ENCODE measurements at places on chromosomes 1 and 21.
A peak's percentile ranks its signal among the peaks of the same experiment; 100 is the strongest.

DNA sequence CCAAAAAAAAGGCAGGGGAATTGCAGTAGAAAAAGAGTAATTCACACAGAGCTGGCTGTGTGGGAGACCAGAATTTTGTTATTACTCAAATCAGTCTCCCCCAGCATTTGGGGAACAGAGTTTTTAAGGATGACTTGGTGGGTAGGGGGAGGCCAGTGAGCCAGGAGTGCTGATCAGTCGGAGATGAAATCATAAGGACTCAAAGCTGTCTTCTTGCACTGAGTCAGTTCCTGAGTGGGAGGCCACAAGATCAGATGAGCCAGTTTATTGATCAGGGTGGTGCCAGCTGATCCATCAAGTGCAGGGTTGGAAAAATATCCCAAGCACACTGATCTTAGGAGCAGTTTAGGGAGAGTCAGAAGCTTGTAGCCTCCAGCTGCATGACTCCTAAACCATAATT, 23.7 kb upstream of the EDARADD start:
- no peak for DNase-seq

- DNase-seq, result no peak
These were observed 91.5 kb upstream of the GCLM start for GRCh38 chr1:94000510-94001282.

DNA sequence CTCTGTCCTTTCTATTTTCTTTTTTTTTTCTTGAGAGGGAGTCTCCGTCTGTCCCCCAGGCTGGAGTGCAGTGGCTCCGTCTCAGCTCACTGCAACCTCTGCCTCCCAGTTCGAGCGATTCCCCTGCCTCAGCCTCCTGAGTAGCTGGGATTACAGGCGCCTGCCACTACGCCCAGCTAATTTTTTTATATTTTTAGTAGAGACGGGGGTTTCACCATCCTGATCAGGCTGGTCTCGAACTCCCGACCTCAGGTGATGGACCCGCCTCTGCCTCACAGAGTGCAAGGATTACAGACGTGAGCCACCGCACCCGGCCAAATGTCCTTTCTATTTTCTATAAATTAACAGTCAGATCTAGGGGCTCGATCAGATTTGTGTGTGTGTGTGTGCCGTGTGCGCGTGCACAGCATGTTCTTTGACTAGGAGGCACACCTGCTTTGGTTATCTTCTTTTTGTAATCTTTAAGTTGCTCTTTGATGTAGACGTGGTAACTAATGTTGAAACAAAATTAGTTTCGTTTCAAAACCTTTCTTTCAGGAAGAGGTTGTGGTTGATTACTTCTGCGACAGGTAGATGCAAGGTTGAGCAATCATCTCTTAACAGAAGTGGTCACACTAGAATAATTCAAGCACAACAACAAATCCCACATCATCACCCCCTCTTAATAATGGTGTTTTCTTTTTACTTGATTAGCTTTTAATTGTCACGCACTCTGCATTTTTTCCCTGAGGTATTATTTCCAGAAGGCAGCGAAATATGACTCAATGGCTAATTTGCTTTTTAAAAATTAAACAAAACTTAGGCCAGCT, 779 bp upstream of the DEGS1 start:
- no peak for DNase-seq

- peak; percentile 74 for DNase-seq
These were observed 4.1 kb upstream of the TFAP2E start for GRCh38 chr1:35568975-35569395.

DNA sequence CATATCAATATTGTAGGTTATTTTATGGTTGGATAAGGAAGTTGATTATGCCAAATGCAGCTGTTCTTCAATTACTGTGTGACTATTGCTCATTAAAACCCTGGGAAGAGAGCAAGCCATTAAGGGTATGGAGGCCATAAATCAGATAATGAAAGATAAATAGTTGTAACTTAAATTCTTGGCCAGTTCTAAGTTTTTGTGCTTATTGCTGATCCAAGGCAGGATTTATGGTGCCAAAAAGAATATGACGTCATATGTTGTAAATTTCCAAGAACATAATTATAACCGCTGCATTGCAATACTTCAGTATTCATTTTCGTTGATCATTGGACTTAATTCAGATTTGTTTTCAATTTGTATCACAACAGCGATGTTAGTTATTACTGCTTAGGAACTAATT, 211.6 kb downstream of the LRRC40 start:
- DNase-seq, result peak; percentile 14

GRCh38 chr1:19328486-19328885, 16.4 kb downstream of the SLC66A1 start:
- no peak for DNase-seq

DNA sequence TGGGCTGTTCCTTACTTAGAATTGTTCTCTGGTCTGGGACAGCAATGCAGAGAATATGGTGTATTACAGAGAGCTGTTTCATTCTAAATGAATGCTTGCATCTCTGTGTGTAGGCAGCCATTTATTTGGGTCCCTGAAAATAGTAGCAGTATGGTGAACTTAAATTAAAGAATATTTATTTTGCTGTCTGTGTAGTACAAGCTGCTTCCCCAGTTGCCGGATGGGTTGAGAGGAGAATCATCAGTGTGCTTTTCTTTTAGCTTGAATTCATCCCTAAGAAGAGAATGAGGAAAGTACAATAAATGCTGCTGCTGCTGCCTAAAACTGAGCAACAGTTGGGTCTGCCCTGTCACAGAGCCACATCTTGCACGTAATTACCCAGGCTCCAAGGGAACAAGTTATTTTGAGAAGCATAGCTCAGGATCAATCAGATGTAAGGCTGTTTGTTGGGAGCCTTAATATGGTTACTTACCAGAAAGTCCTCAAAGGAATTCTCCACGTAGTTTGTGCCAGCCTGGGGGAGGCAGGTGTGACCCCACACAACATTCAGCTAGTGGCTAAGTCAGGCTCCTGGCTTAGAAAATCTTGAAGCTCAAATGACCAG, 16.6 kb downstream of the ACTN2 start:
- DNase-seq, result peak; percentile 37

DNA sequence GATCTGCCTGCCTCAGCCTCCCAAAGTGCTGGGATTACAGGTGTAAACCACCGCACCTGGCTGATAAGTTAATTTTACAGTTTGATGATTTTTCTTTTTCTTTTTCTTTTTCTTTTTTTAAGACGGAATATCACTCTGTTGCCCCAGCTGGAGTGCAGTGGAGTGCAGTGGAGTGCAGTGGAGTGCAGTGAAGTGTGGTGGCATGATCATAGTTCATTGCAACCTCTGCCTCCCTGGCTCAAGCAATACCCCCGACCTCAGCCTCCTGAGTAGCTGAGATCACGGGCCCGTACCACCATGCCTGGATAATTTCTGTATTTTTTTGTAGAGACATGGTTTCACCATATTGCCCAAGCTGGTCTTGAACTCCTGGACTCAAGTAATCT, 84.4 kb upstream of the CXADR start:
- DNase-seq, result no peak

DNA sequence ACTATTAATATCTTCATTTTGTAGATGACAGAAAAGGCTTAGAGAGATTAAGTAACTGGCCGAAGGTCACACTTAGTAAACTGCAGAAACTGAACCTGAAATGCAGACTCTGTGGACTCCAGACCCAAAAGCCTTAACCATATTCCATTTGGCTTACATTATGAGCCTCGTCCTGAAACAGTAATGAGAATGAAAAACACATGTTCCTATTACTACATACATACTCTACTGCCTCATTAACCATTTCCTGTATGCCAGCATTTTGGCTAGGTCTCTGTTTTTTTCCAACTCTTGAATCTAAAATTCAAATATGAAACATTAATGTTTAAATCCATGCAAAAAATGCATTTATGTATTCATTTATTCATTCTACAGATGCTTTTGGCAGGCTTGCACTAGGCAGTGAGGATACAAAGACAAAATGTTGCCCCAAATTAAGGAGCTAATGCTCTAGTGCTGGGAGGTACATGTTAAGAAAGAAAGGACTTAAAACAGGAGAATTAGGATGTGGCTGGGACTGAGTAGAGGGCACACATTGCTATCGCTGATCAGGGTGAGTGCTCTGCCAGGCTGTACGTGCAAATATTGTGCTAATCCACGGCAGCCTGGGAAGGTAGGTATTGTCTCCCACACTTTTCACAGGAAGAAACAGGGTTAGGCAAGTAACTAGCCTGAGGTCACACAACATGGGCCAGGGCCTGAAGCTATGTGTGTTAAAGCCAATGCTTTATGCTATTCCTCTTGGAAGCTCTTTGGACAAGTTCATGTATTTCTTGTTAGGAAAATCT, 14.0 kb downstream of the DEGS1 start:
- no peak for DNase-seq

GRCh38 chr1:22780696-22781095, 70.1 kb downstream of the EPHB2 start:
- peak; percentile 61 for DNase-seq

DNA sequence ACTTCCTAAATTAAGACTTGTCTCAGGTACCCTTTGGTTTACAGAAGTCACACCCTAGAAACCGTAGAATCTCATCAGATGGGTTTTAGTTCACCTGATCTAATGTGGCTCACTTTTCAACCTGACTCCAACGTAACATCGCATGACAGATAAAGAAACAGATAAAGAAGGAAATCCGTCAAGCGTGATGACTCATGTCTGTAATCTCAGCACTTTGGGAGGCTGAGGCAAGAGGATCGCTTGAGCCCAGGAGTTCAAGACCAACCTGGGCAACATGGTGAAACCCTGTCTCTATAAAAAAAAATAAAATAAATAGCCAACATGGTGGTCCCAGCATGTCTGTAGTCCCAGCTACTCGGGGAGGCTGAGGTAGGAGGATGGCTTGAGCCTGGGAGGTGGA, 97.3 kb downstream of the SPSB1 start:
- no peak for DNase-seq

GRCh38 chr1:110471131-110471530, 20.2 kb downstream of the PROK1 start:
- no peak for DNase-seq

DNA sequence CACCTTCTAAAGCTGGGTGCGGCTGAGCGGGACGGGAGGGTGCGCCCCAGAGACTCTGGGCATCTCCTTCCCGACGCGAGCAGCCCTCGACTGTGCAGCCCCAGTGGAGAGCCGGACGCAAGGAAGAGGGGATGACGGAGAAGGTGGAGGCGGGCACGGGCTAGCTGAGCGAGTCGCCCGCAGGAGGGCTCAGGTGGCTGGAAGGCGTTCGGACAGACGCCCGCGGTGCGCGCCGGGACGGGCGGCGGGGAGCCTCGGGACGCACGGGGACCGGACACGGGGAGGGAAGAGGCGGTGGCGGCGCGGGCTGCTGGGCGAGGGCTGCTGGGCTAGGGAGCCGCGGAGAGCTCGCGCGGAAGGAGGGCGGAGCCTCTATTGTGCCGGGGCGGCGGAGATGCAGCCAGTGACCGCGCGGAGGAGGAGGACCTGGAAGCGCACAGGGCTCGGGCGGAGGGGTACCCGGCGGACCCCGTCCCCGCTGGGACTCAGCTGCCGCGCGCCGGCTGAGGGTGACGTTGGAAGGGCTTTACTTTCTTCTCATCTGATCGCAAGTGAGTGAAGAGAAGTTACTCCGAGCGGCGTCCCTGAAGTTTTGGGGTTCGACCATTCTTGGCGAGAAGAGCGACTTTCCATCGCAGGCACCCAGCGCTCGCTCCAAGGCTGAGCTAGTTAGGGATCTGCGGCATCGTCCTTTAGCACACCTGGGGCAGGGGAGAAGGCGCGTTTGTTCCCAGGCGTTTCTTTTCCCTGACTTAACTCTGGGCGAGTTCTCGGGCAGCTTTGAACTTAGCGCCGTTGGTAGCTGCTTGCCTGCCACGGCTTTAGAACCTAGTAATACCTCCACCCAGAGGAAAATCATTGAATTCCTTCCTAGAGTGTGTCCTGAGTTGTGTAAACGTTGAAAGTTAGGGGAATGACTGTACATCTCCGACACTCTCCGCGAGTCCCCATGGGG, at the start of gene OLFML2B:
Gene OLFML2B, minus strand, starts transcription at position 323 of the 955 bp plus-strand sequence. CDS start 439 bp downstream, outside the sequence.
- peak; percentile 83 for DNase-seq

DNA sequence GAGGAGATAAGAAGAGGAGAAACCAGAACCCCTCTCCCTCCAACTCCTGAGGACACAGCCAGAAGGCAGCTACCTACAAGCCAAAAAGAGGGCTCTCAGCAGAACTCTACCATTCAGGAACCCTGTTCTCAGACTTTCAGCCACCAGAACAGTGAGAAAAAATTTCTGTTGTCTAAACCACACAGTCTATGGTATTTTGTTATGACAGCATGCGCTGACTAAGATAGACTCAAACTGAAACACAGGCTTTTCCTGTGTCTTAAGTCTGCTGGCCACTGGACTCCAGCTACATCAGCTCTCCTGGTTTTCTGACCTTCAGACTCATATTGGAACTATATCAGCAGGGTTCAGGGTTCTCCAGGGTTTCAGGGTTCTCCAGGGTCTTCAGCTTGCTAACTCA, 126.5 kb upstream of the TNFSF4 start:
- DNase-seq, result peak; percentile 20

DNA sequence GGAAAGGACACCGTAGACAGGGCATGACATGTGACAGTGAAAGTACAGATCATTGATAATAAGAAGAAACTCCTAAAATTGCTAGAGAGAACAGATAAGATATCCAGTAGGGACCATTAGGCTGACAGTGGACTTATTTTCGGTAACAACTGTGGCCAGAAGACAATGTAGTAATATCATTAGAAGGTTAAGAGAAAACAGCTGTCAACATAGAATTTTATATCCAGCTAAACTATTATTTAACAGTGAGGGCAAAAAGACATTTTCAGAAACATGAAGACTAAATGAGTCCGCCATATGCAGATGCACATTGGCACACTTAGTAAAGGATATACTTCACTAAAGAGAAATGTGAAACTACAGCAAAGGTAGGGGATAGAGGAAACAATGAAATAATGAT, 95.4 kb upstream of the GUCA2B start:
- no peak for DNase-seq

DNA sequence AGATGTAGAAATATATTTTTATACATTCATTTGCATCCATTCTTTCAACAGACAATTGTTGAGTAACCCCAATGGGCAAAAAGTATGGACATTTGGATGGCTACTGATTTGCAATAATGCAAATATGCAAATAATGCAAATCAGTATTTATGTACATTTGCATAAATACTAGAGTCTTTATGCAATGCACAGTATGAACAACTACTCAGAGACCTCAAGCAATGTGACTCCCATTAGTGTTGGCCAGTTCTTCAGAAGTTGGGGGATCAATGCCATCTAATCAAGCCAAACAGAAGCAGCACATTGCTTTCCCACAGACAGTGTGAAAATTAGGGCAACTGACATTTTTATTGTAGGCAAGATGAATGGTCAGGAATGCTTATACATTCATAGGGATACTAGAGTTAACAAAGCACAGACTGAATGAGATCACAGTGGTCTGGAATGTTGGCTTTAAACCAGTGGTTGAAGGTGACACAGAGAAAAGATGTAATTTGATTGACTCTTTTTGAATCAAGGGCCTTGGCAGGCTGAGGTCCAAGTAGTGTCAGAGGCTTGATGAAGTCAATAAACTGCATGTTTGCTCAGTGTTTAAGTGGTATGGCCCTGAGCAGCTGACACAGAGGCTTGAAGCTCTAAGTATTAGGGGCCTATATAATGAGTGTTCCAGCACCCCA, 256.6 kb downstream of the CTH start:
- DNase-seq, result no peak

- DNase-seq, result no peak
These were observed at the start of gene PADI4 for GRCh38 chr1:17307946-17308345. TSS of gene PADI4 (plus strand) at chr1:17308197. CDS start at chr1:17308223, 26 bp downstream.

Measured in cardiac muscle cell (in vitro differentiated cells and primary cell).